Mucosa of gallbladder (tissue), 1 donor: ENCODE measurements at places on chromosomes 12 and 14. TPM values are rescaled to one million over a fixed set of nuclear protein-coding genes. Genes with fewer than 3 reads are reported as not detected.

Gene SLC25A47
- total RNA-seq: 0.20 TPM

Gene PGF
- 4.6 TPM for total RNA-seq

Gene OAS1
- 27.9 TPM for total RNA-seq

Gene COX8C
- 0.43 TPM for total RNA-seq

Gene RGS6
- 1.1 TPM for total RNA-seq

Gene FSCB
- not detected for total RNA-seq

Gene KLHDC2
- 71.2 TPM for total RNA-seq

Gene CCDC38
- not detected for total RNA-seq

Gene PLD4
- 16.7 TPM for total RNA-seq

Gene ARMH4
- total RNA-seq: 10.0 TPM

Gene PRH1
- 13.8 TPM for total RNA-seq

Gene CLEC6A
- not detected for total RNA-seq

Gene TMEM116
- total RNA-seq: 18.3 TPM

Gene C1QL4
- total RNA-seq: 0.12 TPM

Gene TMEM117
- total RNA-seq: 12.0 TPM

Gene GSKIP
- 22.7 TPM for total RNA-seq

Gene DTX1
- 4.1 TPM for total RNA-seq

Gene HELB
- total RNA-seq: 3.6 TPM

Gene SLC17A8
- not detected for total RNA-seq

Gene BEGAIN
- total RNA-seq: 4.5 TPM

Gene HVCN1
- 7.1 TPM for total RNA-seq

Gene DBX2
- total RNA-seq: not detected

Gene TMEM253
- 4.3 TPM for total RNA-seq

Gene KRT79
- total RNA-seq: not detected

Gene MYF5
- not detected for total RNA-seq

Gene SARNP
- total RNA-seq: 36.6 TPM

Gene HOXC9
- total RNA-seq: not detected

Gene ARHGDIB
- 86.1 TPM for total RNA-seq

Gene NPAS3
- 1.8 TPM for total RNA-seq

Gene PIK3C2G
- 38.8 TPM for total RNA-seq

Gene MGP
- total RNA-seq: 223 TPM
